ENCODE measurements at places on chromosomes 6 and 20.

DNA sequence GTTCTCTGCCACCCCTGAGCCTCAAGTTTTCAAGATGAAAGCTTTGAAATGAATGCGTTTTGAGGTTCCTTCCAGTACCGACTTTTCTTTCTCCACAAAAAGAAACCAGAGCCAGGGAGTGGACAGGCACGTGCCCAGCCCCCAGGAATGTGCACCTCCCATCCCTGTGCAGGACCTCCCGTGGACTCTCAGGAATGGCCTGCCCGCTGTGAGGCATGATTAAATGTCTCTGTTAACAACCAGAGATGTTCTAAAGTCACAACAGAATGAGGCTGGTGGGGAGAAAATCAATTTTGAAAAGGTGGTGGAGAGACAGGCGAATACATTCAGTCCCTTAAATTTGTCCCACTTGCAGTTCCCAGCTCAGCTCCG, 1.5 kb downstream of the TGM3 start:
- no peak for DNase-seq

- no peak for DNase-seq
Measured at GRCh38 chr6:44006872-44007303, 120.4 kb downstream of the MRPL14 start.

- DNase-seq, result no peak
Measured at GRCh38 chr20:17481661-17482060, 49.5 kb downstream of the BFSP1 start.

GRCh38 chr20:13397300-13397724, 176.2 kb downstream of the ISM1 start:
- no peak for DNase-seq

DNA sequence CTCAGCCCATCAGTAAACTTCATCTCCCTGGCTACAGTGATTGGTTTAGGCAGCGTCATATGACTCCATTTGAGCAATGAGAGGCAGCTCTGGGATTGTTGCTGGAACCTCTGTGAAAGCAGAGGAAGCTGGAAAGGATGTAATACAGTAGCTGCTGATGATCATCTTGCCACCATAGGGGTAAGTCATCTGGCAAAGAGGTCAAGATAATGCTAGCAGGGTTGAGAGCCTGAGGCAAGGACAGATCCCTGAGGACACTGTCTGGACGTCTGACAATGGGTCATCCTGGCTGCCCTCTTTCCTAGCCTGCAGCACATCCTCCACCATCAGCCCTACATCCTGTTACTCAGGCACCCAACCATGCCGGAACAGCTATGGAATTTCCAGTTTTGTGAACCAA, 25.5 kb upstream of the FKBP1A start:
- no peak for DNase-seq

DNA sequence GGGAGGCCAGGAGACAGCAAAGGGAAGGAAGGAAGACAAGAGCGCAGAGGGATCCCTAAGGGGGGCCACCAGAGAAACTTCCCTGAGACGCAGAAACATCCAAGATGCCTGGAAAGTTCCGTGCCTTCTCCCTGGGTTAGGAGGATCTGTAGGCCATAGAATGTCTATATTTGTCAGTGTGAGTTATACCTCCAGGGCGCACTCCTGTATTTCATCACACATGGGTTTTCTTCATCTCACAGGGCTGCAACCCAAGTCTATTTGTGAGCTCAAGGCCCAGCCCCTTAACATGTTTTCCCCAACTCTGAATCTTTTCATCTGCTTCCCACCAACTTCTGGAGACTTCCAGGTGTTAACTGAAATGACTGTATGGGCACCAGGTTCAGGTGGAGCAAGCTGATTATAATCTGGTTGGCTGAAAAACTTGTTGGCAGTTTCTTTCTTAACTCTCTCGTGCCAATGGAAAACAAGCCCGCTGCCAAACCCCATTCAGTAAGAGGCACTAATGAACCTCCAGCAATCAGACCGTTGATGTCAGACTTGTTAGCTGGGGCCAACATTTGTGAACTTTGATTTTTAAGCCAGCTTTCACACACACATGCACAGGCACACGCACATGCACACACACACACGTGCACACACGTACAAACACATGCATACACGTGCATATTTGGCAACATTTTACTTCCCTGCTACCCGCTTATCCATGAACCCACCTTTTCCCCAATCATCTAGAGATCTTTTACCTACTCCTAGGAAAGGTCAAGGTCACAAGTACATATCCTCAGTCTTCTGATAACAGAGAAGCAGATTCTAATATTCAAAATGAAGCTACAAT, 247.5 kb upstream of the GMDS start:
- DNase-seq, result no peak

DNA sequence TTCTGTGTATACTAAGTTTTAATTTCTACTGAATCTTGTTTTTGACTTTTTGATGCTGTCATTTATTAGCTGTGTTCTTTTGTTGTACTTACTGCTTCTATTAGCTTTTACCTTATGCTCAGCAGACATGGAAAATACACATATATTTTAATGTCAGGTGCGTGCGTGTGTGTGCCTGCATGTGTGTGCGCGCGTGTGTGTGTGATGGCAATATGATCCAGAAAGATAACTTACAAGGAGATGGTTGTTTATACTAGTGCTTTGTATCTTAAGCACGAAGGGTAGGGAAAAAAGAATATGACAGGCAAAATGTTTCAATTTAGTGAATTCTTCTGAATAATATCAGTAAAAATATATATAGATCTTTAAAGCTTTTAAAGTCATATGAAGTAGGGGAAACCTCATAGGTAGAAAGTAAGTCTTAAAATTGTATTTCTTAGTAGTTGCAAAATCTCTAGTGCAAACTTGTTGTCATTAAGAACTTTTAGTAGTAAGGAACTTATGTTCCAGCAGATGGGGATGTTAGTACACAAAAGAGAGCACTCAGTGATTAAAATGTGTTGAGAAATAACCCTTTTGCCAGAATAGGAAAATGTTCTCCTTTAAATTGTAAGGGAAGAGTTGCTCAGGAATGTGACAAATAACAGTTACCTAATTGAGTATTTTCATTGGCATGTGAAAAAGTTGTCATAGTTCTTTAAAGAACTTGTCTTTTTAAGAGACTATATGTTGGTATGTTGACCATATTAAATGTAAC, 13.2 kb downstream of the QKI start:
- no peak for DNase-seq

- no peak for DNase-seq
Measured at GRCh38 chr6:26021001-26021349, 58.4 kb downstream of the TRIM38 start.

DNA sequence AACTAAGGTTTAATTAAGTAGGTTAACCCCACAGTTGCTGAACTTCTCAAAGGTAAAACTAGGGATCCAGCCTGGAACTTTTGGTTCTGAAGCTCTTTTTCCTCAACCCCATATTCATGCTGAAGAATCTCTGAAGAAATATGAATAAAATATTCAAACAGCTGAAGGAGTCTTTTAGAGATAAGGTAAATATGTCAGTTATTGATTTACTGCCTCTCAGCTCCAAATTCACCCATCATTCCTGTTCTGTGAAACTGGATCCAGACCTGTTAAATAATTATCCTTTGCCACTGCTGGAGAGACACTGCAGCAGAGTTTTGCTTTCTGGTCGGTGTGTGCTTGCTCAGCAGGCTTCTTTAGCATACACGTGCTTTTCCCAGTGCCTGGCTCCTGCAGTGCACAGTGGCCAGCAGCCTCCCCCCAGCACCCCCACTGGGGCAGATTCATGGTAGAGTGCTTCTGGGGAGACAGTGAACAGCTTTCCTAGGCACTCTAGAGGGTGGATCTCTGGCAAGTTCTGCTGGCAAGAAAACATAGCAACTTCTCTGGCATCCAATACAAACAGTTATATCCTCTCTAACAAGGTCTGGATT, 62.0 kb upstream of the BCLAF1 start:
- DNase-seq, result no peak

- no peak for DNase-seq
Measured at GRCh38 chr6:1911474-1911873, 301.8 kb downstream of the FOXC1 start.

DNA sequence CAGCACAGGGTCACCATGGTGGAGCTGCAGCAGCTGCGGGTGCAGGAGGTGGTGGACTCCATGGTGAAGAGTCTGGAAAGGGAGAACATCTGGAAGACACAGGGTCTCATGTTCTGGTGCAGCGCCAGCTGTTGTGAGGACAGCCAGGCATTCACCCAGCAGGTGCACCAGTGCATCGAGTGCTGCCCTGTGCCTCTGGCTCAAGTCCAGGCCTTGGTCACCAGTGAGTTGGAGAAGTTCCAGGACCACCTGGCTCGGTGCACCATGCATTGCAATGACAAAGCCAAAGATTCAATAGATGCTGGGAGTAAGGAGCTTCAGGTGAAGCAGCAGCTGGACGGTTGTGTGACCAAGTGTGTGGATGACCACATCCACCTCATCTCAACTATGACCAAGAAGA, 22.9 kb upstream of the RIPK1 start:
- no peak for DNase-seq

DNA sequence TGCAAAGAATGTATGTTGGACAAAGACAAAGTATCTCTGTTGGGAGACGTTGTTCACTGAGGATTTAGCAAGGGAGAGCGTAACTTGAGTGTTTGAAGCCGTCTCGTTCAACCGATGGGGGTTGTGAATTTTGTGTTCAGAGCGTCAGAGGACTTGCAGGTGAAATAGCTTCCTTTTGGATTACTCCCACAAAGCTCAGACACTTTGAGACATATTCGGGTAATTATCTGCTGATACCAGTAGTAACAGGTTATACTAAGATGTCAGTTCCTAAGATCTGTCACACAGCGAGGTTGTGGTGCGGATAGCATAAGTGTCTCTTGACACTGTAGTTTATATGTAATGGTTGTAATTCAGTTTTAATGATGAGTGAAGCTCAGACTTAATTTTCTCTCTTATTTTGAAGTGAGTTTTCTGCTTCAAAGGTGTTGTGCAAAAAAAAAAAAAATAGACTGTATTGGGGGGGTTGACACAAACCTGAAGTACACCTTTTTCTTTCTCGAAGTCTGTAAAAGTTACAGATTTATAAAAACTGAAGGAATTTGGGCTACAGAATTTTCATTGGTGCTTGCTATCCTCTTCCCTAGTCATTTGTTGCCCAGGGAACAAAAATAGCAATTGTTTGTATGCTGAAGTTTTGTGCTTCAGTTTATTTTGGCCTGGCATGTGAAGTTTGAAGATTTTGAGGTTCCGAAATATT, 1.7 kb downstream of the ASXL1 start:
- no peak for DNase-seq

DNA sequence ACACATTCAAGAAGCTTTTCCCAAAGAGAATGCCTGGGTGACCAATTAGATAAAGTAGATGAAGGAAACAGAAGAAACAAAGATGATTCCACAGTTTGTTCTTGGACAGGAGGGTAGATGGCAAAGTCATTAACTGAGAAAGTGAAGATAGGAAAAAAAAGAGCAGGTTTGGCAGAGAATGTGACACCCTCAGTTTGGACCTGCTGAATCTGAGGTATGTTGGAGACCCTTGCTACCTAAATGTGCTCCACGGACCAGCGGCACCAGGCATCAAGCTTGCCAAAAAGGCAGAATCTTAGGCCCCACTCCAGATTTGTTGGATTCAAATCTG, 49.7 kb downstream of the ARHGAP18 start:
- DNase-seq, result no peak

DNA sequence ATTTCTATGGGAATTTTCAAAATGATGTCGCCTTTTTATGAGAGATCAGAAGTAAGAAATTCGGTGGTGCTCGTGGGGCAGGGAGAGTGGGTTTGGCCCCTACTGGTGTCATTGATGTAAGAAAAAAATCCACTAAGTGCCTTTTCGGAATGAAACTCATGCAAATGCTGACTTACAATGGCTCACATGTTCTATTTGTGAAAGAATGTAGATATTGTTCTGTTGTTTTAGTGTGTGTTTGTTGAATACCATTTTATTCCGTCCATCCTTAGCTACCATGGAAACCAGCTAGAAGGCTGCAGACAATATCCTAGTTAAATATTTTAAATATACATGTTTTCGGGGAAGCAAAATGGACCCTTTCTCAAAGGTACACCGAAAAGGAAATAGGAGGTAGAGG, 304.9 kb downstream of the TAF4 start:
- no peak for DNase-seq

DNA sequence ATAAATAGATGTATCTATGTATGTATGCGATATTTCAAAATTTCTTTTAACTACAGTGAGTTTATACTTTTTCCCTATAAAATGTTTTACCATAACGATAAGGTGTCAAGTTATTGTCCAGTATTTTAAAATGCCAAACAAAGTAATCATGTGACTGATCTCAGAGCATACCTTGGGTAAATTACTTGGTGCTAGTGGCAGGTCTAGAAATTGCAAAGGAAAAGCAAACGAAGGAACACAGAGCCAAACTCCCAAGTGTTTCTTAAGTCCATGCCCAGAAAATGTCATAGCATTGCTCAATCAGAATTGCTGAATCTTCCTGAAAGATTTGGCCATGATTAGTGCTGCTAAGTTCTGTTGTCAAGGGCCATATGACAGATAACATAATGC, 77.5 kb downstream of the CAP2 start:
- no peak for DNase-seq

- DNase-seq, result no peak
Measured at GRCh38 chr6:14888575-14889000, 357.3 kb upstream of the JARID2 start.

- DNase-seq, result no peak
Measured at GRCh38 chr6:84227044-84227433, 404 bp downstream of the CEP162 start.

DNA sequence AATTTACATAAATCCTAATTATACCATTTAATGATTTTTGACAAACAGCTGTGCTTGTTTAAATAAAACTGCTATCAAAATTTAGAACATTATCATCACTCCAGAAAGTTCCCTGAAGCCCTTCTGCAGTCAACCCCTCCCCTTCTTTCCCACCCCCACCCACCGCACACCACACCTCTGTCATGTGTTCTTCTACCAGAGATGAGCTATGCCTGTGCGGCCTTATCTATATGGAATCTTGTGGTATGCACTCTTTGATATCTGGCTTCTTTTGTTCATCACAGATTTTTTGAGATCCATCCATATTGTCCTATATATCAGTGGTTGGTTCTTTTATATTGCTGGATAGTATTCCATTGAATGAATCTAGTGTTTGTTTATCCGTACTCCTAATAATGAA, 7.2 kb downstream of the MYLIP start:
- DNase-seq, result peak; percentile 26

DNA sequence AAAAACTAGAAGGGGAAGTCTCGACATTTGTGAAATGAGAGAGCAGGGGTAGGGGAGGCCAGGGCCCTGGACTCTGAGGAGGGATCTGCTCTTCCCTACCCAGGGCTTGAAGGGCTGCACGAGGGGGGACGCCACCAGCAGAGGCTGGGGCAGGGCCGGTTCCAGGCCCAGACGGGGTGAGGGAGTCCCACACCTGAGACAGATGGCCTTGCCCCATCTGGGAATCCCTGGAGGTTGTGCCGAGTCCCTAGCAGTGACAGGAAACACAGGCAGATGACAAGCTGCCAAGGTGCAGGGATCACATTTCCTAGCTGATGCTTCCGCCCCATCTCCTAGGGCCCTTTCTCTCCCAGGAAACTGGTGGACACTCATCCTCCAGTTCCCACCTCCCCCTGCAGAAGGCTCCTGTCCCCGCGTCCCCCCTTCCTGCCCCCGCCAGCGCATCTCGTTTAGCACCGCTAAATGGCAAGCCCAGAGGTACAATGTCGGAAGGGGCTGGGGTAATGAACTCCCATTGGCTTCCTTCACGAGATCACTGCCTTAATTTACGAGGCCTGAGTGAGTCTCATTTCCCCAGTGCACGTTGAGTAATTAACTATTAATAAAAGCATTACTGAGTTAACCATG, 35.2 kb upstream of the CDH22 start:
- DNase-seq, result no peak

Measured in stimulated activated CD8-positive, alpha-beta memory T cell treated with anti-CD3 and anti-CD28 coated beads, Interleukin-4, amount 100 ng/mL, for 4 hours (primary cell).